Nephron progenitor cell (in vitro differentiated cells): ENCODE measurements at places on chromosomes 6 and 20.
A peak's percentile ranks its signal among the peaks of the same experiment; 100 is the strongest.

- peak; percentile 56 for DNase-seq
These were observed 120.1 kb upstream of the HDDC2 start for GRCh38 chr6:125421836-125422235.

GRCh38 chr20:32451682-32452461, 93.7 kb downstream of the ASXL1 start:
- DNase-seq, result no peak

- DNase-seq, result no peak
These were observed 86.6 kb upstream of the TPD52L1 start for GRCh38 chr6:125066964-125067363.

DNA sequence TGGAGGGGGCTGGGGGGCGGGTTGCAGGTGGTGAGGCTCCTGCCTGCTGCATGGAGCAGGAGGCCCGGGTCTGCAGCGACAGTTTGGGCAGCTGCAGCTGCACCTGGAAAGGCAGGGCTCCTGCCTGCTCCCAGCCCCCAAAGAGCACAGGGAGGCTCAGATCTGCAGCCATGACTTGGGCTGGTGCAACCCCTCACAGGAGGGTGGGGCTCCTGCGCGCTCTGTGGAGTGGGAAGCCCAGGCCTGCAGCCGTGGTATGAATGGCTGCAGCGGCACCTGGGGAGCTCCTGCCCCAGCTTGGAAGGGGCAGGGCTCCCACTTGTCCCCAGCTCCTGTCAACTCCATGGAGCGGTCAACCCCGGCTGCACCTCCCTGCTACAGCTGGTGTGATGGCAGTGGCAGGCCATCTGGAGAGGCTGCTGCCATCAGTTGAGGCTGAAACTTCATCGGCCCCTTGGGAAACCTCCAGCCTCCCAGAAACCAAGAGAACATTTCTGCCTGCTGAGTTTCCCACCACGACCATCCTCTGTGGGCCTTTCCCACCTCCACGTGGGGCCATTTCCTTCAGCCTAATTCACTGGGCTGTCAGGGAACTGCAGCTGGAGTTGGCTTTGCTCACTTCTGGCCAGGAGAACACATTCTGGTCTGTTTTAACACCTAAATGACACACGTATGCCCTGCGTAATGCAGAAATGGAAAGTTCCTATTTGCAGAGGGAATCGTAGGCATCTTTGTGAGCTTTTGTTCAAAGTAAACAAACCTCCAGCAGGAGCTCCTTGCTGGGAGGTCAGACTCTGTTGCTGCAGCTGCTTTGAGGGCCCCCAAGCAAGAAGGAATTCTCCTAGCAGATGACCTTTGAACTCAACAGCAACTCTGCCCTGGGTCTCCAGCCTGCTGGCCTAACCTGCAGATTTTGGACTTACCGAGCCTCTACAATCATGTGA, 429.0 kb downstream of the PREX1 start:
- peak; percentile 34 for DNase-seq

DNA sequence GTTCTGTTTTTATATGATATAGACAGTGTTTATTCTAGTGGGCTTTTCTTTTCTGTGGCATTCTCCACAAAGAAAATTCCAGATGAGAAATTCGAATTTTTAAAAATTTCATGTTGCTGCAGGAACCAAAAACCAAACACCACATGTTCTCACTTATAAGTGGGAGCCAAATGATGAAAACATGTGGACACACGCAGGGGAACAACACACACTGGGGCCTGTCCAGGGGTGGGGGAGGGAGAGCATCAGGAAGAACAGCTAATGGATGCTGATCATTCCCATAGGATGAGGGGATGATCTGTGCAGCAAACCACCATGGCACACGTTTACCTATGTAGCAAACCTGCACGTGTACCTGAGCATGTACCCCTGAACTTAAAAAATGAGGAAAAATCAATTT, 499.0 kb upstream of the SLC35B3 start:
- DNase-seq, result no peak

DNA sequence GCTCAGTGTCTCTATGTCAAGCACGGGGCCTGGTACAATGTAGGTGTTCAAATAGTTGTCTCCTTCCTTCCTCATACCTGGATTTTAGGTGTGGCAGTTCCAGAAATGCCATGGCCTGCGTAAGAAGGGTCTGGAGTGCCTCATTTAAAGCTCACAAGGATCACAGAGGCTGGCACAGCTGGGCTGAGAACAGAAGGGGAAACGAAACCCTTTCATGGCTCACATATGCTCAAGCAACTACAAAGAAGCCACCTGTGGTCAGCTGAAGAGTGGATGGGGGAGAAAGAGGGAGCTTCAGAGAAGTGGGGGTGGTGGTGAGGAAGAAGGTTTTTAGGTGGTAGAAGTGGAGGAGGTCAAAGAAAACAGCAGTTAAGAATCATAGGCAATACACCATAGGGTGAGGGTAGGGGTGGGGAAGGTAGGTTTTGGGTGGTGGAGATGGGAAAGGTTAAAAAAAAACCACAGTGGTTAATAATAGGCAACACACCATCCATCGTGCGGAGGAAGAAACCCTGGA, 17.0 kb upstream of the TOP1 start:
- DNase-seq, result no peak

GRCh38 chr6:38068854-38069590, 249.5 kb downstream of the ZFAND3 start:
- DNase-seq, result no peak

- no peak for DNase-seq
These were observed 132.4 kb upstream of the MAN1A1 start for GRCh38 chr6:119481976-119482375.

- DNase-seq, result no peak
These were observed 156.3 kb downstream of the SOBP start for GRCh38 chr6:107646176-107646575.
